ENCODE measurements at places on chromosomes 13 and 19.

DNA sequence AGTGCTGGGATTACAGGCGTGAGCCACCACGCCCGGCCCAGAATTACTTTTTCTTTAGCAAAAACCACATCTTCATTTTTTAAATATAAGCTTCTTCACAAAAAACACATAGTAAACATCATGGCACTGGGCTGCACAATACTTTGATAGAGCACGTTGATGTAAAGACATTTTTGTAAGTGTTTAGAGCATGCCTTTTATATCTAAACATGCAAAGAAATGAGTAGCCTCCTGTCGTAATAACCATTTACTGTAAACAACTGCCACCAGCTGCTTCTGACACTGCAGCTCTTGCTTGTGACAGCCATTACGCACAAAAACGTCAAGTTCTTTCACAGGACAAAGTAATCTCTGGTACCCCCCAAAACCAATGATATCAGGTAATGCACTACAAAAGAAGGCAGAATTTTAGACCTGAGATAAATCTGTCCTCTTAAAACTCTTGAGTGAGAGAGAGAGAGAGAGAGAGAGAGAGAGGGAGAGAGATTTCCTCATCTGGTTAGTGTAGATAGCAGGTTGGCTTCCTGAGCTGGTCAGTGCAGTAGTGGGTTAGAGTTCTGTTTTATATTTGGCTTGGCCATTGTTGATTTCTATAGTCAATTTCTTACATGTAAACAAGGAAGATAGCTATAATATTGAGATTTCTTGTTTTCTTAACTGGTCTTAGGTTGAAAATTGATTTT, 6.7 kb upstream of the ZNF548 start:
- no peak for DNase-seq

DNA sequence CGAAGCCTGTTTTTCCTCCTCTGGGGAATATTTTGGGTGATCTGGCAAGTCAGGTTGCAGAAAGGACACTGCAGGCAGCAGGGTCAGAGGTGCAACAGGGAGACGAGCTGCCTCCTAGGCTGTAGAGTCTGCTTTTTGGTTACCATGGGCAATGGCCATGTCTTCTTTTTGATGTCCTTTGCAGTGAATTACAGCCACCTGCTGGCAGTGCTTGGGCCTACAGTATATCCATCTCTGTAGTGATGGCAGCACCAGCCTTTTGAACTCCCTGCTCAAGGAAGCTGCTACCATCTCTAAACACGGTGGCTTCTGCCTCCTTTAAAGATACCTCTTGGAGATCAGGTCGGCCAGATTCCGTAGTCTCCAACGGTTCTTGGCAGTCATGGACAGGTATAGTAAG, 73.9 kb downstream of the WTIP start:
- DNase-seq = peak; percentile 18

DNA sequence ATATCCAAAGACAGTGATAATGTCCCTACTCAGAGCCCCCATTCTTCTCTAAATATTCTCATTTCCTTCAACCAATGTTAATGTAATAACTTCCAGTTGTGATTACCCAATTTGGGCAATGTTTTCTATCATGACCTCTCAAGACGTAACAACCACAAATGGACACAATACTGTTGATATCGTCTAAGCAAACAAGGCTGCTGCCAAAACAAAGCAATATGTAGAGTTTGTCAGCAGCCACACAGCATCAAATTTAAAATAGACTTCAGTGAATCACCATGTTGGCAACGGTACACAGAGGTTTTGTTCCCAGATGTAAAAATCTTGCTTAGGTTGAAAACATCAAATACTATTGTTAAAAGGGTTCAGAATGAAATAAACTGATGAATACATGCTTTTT, 205.1 kb downstream of the DACH1 start:
- no peak for DNase-seq

DNA sequence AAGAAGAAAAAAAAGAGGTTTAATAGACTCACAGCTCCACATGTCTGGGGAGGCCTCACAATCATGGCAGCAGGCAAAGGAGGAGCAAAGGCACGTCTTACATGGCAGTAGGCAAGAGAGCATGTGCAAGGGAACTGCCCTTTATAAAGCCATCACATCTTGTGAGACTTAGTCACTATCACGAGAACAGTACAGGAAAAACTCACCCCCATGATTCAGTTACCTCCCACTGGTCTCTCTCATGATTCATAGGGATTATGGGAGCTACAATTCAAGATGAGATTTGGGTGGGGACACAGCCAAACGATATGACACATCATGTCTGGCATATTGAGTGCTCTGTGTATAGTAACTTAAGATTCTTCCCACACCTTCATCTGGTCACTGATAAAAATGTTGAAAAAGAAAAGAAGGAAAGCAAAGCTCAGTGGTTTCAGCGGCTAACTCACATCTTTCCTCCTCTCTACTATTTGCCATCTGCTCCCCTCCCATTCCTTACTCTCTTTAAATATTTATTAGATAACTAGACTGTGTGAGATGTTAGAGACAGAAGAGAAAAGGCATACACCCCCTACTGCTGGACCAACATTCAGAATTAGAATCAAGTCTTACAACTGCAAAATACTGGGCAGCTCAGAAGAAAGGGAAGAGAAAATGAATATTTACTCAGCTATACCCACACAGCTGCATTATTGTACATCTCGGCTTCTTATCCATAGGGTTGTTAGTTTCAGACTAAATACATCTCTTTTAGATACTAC, 60.1 kb upstream of the AKAP11 start:
- no peak for DNase-seq

- no peak for DNase-seq
Observed at GRCh38 chr13:102907016-102907756, 61.4 kb downstream of the ERCC5 start.

- DNase-seq = no peak
Observed at GRCh38 chr13:98206946-98207345, 29.9 kb upstream of the RNF113B start.

- peak; percentile 28 for DNase-seq
Observed at GRCh38 chr19:16185768-16186123, 536 bp downstream of the FAM32A start.

DNA sequence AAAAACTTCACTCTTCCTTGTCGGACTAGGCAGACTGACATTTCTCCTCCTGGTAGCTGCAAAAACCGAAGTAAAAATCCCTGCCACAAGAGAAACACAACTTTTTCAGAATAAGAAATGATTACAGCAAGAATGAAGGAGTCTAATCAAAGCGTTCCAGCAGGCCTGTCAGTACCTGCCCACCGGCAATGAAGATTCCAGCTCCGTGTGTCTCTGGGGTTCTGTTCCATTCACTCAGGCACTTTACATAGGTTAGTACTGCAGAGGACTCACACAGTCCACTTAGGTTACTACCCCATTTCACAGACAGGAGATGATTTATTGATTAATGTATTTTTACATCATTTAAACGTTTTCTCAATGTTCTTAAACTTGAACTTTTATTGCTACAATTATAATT, 275.5 kb downstream of the NHLRC3 start:
- DNase-seq = no peak

DNA sequence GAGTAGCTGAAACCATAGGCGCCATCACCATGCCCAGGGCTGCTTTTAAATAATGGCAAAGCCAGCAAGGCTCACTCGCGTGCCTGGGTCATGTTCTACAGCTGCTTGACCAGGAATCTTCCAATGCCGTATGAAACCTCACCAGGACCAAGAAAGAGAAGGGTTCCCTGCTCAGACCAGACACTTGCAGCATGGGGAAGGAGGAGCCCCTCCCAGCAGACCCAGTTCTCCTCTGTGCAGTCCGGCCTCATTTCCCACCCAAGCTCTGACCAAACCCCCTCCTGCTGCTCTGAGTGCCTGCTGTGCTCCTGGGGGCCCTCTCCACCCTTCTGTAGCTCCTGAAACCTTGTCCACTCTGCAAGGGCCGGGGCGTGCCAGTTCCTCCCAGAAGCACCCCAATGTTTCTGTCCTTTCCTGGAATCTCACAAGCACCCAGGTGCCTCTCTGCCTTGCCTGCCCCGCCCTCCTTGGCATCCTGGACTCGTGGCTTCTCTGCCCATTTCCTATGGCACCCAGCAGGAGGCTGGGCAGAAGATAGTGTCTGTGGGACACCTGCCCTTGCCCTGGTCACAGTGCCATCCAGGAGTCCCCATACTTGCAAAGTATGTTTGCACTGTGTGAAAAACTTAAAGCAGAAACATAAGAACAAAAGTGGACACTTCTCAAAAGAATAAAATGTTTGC, 6.8 kb upstream of the SLC7A9 start:
- no peak for DNase-seq

DNA sequence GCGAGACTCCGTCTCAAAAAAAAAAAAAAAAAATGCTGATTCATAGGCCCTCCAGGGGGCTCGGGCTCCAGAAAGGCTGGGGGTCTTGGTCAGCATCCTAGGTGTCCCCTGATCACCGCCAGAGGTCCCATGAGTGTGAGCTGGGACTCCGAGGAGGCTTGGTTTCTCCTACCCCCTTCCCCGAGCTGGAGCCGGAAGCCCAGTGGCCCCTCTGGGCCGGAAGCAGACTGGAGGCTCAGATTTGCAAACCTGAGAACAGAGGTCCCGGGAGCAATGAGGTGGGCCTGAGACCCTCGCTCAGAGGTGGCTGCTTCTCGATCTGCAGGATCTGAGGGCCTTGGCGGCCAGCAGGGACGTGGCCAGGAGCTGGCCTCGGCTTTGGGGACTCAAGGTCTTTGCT, 41.5 kb downstream of the EFNA2 start:
- no peak for DNase-seq

DNA sequence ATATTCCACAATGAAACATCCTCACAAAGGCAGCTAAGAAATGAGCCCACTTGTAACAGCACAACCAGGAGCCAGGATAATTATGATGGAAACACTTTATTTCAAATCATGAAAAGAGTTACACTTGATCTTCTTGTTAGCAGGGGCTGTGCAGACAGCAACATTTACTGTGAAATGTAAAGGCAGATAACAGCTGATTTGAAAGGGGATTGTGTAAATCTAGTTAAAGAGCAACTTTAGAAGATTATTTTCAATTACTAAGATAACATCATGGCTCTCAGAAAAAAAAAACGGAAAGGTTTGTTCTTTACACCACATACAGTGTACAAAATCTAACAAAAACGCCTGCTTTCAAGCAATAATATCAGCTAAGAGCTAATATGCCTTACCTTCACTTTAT, 22.4 kb downstream of the ENOX1 start:
- DNase-seq = no peak

DNA sequence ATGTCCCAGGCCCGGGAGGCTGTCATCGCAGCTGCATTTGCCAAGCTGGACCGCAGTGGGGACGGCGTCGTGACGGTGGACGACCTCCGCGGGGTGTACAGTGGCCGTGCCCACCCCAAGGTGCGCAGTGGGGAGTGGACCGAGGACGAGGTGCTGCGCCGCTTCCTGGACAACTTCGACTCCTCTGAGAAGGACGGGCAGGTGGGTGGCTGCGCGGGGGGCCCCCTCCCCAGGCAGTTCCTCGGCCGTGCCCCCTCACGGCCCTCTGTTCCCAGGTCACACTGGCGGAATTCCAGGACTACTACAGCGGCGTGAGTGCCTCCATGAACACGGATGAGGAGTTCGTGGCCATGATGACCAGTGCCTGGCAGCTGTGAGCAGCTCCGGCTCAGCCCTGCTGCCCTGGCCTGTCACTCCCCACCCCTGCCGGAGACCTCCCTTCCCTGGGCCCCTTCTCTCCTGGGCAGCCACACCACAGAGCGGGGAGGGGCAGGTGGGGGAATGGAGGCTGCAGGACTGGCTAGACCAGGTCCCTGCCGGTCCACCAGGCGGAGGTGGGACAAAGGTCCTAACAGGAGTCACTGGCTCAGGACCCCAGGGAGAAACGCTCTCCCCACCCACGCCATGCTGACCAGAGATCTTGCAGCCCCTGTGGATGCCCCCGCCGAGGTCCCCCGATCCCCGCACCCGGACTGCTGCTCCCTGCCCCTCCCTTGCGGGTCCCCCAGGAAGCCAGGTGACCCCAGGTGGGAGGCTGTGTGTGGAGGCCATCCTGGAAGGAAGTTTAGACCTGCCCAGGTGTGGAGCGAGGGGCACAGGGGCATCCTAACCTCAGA, 1.1 kb downstream of the CAPS start:
- DNase-seq = no peak

- no peak for DNase-seq
Observed at GRCh38 chr19:50060107-50060506, 34.3 kb downstream of the ZNF473 start.

GRCh38 chr13:102677122-102677521, 17.7 kb downstream of the METTL21C start:
- no peak for DNase-seq

Measured in A549 (cell line).